ENCODE measurements at places on chromosomes 16 and 17. TPM values are rescaled to one million over a fixed set of nuclear protein-coding genes. Genes with fewer than 3 reads are reported as not detected.

ZNF213 gene
- 14.1 TPM for polyA plus RNA-seq

DNA sequence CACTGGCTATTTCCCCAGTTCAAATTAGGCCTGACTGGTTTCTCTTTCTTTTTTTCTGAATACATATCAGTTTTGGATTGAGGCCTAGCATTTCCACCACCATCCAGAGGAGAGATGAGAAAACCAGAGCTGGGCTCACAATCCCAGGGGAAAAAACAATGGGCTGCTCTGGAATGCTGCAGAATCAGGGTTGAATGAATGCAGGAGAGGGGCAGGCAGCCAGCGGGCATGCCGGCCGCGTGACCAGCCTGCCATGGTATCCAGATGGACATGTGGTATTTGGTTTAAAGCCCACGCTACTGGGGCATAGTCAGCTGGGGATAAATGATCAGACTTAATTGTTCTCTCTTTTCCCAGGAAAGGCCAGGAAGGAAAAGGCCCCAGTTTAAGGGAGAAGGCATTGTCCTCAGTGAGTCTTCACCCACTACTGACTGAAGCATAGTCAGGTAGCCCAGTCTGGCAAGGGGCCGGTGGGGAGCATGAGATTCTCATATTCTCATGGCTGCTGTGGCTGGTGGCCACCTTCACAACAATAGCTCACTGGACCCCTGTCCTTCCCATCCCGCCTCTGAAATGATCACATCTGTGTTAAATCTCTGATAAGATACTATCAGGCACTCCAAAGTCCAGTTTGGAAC, 38.7 kb upstream of the RHOT1 start:
- no peak for DNase-seq

MPP3 gene
- polyA plus RNA-seq: 12.6 TPM

MYH2 gene
- not detected for polyA plus RNA-seq

DNA sequence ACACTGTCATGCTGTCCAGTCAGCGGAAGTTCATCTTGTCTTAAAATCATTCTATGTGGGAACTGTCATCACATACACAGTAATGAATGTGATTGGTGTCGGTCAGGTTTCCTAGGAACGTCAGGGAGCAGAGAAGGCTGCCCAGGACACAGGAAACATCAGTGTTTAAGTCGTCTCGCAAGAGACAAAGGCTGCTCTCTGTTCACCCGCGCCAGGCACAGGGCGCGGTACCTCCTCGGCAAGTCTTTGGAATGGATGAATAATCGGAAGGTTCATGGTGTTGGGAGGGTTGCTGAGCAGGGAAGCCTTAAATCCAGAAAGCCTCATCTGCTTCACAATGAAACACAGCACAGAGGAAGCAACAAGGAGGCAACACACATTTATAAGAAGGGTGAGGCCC, 148.2 kb downstream of the CPPED1 start:
- no peak for DNase-seq

GRCh38 chr16:23048164-23048563, 101.1 kb downstream of the USP31 start:
- DNase-seq: no peak

DNA sequence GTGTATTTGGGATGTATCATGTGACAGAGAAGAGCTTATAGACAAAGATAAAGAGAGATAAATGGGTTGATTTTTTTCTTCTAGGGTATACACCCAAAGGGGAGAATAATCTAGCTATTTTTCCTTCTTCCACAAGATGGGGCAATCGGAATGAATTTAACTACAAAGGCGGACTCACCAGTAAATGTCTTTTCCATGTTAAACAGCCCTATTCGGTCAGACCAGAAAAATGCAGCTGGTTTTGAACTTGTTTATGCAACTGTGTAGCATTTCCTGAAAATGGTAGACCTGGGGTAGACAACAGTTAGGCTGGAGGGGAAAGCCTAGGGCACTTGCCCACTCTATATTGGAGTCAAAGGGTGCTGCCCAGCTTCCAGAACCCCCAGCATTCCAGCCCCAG, 477.1 kb downstream of the TOX3 start:
- peak; percentile 67 for DNase-seq
